ENCODE measurements at places on chromosomes 3 and 15. TPM values are rescaled to one million over a fixed set of nuclear protein-coding genes. Genes with fewer than 3 reads are reported as not detected.

Gene FILIP1L
- 74.7 TPM for total RNA-seq

Gene MYLK
- 191 TPM for total RNA-seq

Gene TLR9
- total RNA-seq, result under 0.01 TPM

Gene SPATA12
- total RNA-seq, result not detected
